ENCODE measurements at places on chromosomes 13 and 19. TPM values are rescaled to one million over a fixed set of nuclear protein-coding genes. Genes with fewer than 3 reads are reported as not detected.

DNA sequence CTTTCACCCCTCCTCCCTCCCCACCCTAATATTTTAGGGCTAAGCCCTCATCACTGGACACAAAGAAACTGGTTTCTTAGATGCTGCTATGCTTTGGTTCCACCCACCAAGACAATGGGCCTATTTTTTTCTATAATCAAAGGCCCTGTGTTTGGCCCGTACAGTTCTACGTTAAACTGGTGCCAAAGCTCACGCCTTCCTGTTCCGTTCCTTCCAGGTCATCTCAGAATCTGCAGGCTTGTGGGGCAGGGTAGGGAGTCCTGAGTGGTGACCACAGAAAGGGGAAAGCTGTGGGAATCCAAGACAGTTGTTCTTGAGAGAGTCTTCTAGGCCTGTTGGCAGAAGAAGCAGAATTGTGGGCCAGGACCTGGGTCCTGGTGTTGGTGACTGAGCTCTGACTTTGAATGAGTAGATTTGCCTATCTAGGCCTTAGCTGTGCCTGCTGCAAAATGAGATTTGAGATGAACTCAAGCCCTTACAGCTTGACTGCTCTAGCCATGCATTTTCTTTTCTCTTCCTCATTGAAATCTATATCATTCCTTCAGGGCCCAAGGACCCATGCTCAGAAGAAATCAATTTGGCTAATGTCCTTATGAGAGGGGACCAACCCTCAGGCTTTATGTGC is 19.1 kb upstream of the CXCL17 start:
- no peak for DNase-seq

GRCh38 chr19:41707502-41707812 is 969 bp upstream of the CEACAM5 start:
- no peak for DNase-seq

The PNMA8A gene
- 6.4 TPM for total RNA-seq

GRCh38 chr19:50159078-50159477 is 4.0 kb downstream of the IZUMO2 start:
- DNase-seq = no peak

- peak; percentile 82 for DNase-seq
These were observed 90.0 kb downstream of the WDFY2 start for GRCh38 chr13:51674276-51674675.

All from ureter (tissue), 1 donor.